ENCODE measurements at places on chromosomes 5 and 9.

DNA sequence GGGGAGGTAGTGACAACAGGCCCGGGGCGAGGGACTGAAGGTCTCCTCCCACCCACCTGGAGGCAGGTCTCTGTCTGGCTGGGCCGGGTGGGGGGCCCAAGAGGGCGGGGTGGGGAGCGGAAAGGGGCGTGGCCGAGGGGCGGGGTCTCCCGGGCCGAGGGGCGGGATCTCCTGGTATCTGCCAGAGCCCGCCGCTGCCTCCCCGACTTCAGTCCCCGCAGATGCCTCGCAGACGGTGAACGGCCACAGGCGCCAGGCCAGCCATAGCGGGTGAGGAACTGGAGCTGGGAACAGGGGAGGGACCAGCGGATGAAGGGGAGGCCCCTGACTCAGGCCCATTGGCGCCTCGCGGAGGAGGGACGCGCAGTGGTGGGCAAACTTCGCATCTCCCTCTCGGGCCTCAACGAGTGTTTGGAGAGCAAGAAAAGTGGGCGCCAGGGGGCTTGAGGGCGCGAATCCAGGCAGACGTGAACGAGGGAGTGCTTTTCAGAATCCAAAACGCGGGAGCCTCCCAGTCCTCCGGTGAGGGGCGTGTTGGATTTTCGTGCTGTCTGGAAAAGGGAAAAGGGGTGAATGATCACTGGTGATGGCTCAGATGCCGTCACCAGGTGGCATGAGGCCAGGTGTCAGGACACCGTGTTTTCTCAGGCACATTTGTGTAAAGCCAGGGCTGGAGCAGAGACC, at the start of gene ADGRD2:
ADGRD2 (plus strand) TSS at position 211 of the 684 bp plus-strand sequence. CDS start 1,216 bp downstream, outside the sequence.
- no peak for DNase-seq

GRCh38 chr5:11711932-11712331, 192.3 kb downstream of the CTNND2 start:
- no peak for DNase-seq

DNA sequence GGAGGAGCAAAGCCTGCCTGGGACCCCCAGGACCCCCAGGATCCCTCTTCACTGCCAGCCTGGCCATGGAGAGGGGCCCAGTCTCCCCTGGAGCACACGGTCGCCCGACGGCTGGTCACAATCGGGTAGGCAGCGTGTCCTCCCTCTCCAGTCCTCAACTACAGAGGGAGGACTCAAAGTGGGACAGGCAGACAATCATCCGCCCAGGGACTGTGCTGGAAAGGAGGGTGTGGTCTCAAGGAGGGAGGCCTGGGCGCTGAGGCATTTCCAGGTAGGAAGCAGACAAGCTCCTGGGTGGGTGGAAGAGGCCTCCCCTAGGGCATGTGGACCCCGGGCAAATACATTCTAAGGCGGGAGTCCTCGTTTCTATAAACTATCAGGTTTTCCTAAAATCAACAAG, 93.2 kb upstream of the ADAMTS2 start:
- DNase-seq = no peak

DNA sequence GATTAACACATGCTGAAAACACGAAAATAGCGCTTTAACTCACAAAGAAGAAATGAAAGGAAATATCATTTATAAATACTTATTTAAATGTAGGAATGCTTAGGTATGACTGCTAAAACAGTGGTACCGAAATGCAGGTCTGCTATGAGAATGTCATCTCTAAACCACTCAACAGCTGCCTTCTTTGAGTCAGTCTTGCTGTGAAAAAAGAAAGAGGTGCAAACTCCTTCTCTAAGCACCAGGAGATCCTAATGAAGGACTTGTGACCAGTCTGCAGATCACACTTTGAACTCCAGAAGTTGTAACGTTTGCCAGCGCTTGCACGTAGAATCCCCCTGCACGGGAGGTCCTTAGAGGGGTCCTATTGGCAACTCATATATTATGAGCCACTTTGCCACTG, 86.6 kb downstream of the TRIO start:
- no peak for DNase-seq

DNA sequence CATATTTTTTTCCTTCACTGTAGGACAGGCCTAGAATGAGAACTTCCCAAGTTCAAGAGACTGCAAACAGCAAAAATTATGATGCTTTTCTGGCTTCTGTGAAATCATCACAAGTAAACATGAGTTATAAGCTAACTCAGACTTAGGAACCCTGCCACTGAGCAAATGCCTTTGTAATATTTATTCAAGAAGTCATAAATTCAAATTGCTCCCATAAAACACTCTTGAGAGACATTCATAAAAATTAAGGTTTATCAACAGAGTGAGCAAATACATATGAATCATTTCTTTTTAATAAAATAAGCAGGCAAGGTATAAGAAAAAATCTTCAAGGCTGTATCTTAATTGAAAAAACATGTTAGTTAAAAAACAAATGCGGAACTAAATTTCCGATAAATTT, 124.2 kb downstream of the GNA14 start:
- DNase-seq = no peak

DNA sequence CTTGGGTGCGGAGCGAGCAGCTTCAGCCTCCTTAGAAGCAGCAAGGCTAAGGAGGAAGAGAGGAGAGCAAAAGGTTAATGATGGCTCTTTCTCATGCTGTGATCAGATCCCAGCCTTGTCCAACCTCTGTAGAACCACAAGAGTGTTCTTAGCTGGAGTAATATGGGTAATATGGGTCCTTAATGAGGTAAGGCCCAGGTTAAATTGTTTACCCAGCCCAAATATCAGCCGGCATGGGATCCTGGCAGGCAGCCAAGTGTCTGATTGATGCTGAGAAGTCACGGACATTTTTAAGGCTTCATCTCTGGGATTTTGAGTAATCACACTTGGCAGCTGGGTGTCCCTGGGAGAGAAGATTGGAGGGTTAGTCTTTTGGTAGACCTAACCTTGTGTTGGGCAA, 32.3 kb downstream of the GLRA1 start:
- DNase-seq = no peak

DNA sequence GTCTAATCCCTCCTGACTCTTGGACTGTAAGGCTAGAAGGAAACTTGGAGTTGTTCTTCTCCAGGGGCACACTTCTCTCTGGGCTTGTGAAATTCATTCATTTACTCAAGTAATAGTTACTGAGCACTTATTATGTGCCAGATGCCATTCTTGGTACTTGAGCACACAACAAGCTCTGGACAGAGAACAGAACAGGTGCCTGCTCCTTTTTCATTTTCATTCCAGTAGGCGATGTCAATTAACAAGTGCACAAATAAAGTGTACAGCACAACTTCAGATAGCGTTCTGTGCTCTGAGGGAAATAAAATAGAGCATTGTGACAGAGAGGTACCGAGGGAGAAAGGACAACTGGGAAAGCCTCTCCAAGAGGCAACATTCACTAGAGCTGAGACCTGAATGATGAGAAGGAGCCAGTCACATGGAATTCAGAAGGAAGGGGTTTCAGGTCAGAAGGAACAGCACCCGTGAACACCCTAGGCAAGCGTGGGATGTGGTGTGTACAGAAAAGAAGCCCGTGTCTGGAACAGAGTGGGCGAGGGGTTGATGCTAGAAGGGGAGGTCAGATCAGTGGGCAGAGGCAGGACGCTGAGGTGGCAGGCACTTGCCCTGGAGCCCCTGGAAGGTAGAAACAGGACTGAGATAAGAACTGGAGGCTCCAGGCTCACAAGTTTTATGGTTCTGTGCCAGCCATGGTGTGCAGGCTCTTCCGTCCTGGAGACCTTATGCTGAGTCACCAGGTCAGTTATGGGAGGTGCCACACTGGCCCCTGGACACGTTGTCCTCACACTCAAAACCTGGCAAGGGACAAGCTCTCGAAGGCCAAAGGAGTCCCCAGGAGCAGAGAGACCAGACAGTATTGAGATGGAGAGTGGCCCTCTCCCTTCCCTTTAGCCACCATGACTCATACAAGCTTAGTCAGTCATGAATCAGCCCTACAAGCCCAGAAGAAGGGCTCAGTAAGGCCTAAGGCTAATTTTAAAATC, 7.2 kb upstream of the ABLIM3 start:
- no peak for DNase-seq

DNA sequence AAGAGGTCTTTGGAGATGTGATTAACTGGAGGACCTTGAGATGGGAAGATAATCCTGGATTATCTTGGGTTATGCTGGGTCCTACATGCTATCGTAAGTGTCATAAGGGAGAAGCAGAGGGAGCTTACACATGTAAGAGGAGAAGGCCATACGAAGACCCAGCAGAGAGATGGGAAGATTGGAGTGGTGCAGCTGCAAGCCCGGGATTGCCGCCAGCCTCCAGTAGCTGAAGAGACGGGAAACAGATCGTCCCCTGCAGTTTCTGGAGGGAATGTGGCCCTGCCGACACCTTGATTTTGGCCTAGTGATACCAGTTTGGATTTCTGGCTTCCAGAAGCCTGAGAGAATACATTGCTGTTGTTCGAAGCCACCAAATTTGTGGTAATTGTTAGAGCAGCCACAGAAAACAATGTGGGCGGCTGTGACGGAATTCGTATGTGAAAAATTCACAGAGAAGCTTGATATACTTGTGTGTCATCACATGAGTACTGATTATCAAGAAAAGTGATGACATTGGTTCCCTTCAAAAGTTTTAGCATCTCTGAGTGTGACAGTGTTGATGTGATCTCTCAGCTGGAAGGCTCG, 86.9 kb downstream of the CYFIP2 start:
- DNase-seq = no peak

DNA sequence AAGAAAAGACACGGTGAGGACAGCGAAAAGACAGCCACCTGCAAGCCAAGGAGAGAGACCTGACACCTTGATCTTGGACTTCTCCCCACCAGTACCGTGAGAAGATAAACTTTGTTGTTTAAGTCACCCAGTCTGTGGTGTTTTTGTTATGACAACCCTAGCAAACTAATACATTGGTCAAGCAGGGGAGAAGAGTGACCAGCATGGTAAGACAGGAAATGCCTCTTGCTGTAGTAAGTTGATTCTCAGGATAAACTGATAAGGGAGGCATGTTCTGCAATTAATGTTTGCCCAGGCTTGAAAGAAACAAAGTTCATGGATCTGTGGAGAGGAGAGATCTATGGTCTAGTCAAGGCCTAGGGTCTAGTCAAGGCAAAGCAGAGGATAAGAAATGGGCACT, 801.2 kb downstream of the MAT2B start:
- no peak for DNase-seq

DNA sequence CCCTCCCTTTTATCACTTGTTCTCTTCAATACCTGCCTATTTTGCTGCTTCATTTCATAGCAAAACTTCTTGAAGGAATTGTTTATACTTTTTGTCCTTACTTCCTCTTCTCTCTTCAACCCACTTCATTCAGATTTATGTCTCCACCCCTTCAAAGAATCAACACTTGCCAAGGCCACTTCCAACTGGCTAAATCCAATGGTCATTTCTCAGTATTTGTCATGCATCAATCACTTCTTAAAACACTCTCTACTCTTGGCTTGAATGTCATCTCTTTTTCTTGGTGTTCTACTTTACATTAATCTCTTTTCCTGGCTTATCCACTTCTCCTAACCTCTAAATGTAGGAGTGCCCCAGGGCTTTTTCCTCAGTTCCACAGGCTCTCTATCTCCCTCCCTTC, 8.3 kb upstream of the FCHO2 start:
- DNase-seq = no peak

GRCh38 chr5:19987612-19988361, at the start of gene CDH18:
CDH18 (minus strand) TSS chr5:19988200; CDS start chr5:19838986, 149,214 bp downstream.
- DNase-seq = peak; percentile 71

DNA sequence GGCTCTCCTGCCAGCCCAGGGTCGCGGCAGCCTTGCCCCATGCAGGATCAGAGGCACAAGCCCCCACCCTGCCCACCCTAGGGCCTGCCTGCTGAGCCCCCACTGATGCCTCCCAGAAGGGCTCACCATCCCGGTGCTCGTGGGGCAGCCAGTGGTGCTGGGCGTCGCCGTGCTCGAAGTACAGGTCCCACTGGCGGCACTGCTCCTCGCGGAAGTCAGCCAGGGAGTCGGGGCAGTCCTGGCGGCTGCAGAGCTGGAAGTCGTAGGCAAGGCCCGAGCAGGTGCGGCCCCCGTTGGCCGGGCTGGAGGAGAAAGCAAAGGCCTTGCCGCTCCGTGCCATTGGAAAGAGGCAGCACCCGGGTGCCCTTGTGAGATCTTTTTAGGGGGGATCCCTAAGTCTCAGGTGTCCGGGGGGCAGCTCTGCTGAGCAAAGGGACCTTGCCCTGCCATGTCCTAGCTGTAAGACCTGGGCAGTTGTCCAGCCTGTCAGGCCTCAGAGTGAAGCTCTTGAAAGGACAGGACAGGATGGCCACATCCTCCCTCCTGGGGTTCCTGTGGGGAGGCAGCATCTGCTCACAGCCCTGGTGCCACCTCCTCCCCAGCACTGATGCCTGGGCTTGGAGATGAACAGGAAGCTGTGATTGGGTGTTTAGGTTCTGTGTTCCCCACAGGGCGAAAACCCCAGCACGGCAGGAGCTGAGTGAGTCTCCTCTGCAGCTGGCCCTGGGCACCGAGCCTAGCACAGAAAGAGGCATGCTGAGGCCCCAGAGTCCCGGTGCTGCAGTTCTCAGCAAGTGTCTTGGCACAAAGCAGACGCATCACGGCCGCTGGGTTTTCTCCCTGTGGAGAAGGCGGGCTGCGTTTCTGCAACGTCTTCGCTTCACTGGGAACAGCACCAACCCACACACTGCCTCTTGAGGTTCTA, 77.7 kb downstream of the ZNF354C start:
- no peak for DNase-seq

DNA sequence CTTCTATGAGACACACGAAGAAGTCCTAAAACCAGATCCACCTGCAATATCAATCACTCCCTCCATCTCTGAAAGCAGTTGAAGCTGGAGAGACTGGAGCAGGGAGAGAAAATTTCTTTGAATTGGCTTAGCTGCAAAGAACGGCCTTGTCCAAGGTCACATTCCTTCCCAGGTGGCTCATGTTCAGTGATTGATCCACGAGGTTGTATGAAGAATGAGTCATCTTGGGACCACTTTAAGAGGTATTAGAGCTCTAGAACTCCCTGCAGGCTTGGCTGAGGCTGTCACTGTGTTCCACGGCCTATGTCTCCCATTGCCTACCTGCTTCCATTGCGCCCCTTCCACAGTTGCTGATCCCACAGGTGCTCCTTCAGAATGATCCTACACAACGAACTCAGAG, 68.2 kb downstream of the HMHB1 start:
- no peak for DNase-seq

GRCh38 chr5:100232736-100233135, 302.4 kb upstream of the FAM174A start:
- DNase-seq = no peak

GRCh38 chr9:115591584-115591984, 473.6 kb upstream of the TNC start:
- DNase-seq = no peak

DNA sequence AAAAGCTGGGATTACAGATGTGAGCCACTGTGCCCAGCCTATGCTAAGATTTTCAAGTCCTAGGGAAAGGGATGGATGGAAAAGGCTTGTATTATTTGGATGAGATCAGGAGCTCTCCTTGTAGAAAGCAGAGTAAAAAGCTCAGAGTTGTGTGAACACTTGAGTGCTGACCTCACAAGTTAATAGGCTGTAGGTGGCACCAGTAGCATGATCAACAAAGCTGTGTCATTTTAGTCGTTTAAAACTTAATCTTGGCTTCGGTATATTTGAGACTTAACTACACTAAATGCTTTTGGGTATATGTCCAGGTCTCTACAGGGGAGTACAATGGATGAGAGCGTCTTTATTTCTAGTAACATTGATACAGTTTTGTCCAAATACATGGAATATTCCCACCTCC, 264.2 kb downstream of the TMEM38B start:
- DNase-seq = no peak

Data from hypothalamus (tissue), 51 donors.